ENCODE measurements at places on chromosomes 2 and 18. TPM values are rescaled to one million over a fixed set of nuclear protein-coding genes. Genes with fewer than 3 reads are reported as not detected.

The REG1B gene
- total RNA-seq = not detected

The CACNB4 gene
- 0.19 TPM for total RNA-seq

The EDAR gene
- total RNA-seq = 0.36 TPM

The NCL gene
- 918 TPM for total RNA-seq

DNA sequence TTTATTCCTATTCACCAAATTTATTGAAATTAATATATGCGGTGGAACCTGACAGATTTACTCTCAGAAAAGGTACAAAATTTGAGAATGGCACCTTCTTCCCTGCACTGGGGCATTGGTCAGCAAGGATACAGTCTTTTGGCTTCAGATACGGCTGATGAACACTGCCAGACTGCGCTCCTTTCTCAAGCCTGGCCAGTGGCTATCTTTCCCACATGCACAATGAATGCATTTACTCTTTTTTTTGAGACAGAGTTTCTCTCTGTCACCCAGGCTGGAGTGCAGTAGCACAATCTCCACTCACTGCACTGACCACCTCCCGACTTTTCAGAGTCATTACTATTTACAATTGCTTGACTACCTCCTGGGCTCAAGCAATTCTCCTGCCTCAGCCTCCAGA, 61.6 kb downstream of the MOB4 start:
- no peak overlapping the region for H3K4me3 ChIP-seq
- H3K27me3 ChIP-seq = no peaks in the 10 kb centered on the region
- DNase-seq = no peak
- H3K27ac ChIP-seq = no peak overlapping the region
- peaks cover 15% of the 10 kb centered on the region for H3K36me3 ChIP-seq

DNA sequence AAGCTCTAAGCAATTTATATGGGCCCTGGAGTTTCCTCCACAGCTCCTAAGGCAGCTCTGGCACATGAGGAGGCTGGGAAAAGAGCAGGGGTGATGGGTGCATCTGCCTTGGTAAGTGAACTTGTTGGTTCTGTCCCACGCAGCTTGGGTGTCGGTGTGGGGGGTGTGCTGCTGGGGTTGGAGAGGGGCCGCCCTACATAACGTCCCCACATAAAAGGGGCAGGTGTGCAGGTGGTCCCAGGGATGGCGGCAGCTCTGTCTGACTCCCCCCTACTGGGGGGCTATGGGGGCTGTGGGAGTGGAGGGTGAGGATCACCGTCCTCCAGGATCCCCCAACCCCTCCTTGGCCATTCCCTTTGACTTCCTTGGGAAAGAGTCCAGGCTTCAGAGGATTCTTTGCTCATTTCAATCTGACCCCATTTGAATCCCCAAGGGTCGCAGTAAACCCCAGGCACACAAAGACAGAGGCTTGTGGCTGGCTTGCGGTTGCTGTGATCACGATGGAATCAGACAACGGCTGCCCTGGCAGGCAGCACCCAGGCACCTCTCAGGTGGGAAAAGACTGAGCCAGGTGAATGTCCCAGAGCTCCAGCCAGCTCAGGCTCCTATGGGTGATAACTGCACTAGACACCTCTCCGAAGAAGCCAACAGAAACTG, 34.5 kb upstream of the CD8A start:
- H3K4me3 ChIP-seq = no peak overlapping the region
- peaks cover 7% of the 10 kb centered on the region for H3K4me1 ChIP-seq
- peaks cover 29% of the 10 kb centered on the region for H3K27me3 ChIP-seq
- peaks cover 5% of the 10 kb centered on the region for H3K36me3 ChIP-seq
- no peak overlapping the region for H3K27ac ChIP-seq

- H3K4me3 ChIP-seq = no peak overlapping the region
- no peaks in the 10 kb centered on the region for H3K36me3 ChIP-seq
- no peaks in the 10 kb centered on the region for H3K27me3 ChIP-seq
- no peaks in the 10 kb centered on the region for H3K4me1 ChIP-seq
Observed at GRCh38 chr18:29071869-29072268, 894.9 kb upstream of the CDH2 start.

The FEV gene
- total RNA-seq = not detected

The SMYD1 gene
- total RNA-seq = not detected

The SPATA3 gene
- total RNA-seq = 0.24 TPM

DNA sequence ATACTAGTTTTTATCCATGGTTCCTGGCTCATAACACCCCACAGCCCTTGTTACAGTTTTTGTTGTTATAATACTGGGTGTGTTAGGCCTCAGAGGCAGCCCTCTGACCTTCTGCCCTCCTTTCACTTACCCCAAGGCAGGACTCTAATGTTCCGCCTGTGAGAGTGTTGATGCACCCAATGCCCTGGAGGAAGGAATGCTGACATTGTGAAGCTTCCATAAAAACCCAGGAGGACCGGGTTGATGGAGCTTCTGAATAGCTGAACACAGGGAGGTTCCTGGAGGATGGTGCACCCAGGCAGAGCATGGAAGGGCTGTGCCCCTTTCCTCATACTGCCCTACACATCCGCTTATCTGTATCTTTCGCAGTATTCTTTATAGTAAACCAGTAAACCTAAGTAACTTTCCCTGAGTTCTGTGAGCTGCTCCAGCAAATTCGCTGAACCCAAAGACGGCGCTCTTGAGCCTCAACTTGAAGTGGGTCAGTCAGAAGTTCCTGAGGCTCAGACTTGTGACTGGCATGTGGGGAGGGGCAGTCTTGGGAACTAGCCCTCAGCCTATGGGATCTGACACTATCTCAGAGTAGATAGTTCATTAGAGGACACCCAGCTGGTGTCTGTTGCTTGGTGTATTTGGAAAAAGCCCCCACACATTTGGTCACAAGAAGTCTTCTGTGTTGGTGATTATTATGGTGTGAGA, 10.4 kb downstream of the STON1 start:
- H3K27me3 ChIP-seq = no peaks in the 10 kb centered on the region
- H3K27ac ChIP-seq = no peak overlapping the region
- H3K4me3 ChIP-seq = no peak overlapping the region
- H3K36me3 ChIP-seq = peaks cover 3% of the 10 kb centered on the region

DNA sequence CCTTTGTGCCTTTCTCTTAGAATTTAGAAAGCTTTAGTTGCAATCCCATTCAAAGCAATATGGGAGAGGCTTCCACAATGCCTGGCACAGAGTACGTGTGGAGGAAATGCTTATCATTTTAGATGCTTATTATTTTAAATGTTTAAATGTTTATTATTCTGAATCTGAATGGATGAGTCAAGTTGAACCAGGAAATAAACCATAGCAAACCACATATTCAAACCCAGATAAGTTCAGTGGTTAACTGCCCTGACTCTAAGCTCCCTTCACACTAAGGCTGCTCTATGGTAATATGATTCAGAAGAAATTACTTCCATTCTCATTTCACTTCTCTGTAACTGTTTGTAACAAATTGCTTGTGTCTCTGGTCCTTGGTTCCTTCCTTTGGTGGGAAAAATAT, 5.2 kb upstream of the PPP4R1 start:
- H3K4me3 ChIP-seq = no peak overlapping the region
- H3K4me1 ChIP-seq = peaks cover 14% of the 10 kb centered on the region
- DNase-seq = no peak
- no peaks in the 10 kb centered on the region for H3K27me3 ChIP-seq
- no peaks in the 10 kb centered on the region for H3K36me3 ChIP-seq

The CCDC178 gene
- not detected for total RNA-seq

The ARID5A gene
- total RNA-seq = 266 TPM

GRCh38 chr18:41553716-41554115, 401.3 kb upstream of the PIK3C3 start:
- H3K27ac ChIP-seq = no peak overlapping the region
- H3K27me3 ChIP-seq = no peaks in the 10 kb centered on the region
- no peaks in the 10 kb centered on the region for H3K4me1 ChIP-seq
- H3K36me3 ChIP-seq = no peaks in the 10 kb centered on the region

The GKN1 gene
- not detected for total RNA-seq

DNA sequence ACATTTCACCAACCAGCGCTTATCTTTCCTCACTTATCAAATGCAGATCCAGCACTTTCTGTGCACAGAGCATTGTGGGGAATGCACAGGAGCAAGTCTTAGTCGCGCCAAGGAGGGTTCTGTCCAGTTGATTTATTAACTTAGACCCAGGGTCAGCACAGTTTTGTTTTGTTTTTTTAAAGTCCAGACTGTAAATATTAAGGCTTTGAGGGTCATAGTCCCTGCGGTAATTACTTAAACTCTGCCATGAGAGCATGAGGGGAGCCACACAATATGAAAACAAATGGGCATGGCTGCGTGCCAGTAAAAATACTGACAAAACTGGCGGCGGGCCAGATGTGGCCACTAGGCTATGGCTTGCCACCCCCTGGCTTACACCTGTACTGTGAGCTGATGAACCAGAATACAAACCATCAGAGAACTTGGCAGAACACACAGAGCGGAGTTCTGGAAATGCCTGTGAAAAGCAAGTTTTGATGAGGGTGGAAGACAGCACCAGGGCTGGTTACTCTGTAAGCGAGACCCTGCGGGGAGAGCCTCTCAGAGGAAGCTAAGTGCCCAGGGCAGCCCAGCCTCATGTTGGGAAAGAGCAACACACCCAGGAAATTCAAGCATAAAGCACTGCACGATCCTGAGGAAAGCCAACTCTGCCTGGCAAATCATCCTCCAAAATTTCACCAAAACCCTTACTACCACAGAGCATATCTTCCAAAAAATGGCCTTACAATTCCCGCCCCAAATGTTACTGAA, 43.6 kb downstream of the L3MBTL4 start:
- DNase-seq = no peak
- no peaks in the 10 kb centered on the region for H3K4me1 ChIP-seq
- no peak overlapping the region for H3K4me3 ChIP-seq
- H3K27ac ChIP-seq = no peak overlapping the region
- no peaks in the 10 kb centered on the region for H3K36me3 ChIP-seq
- no peaks in the 10 kb centered on the region for H3K27me3 ChIP-seq

- H3K27ac ChIP-seq = no peak overlapping the region
- H3K36me3 ChIP-seq = no peaks in the 10 kb centered on the region
- no peak for DNase-seq
- H3K4me3 ChIP-seq = no peak overlapping the region
- H3K27me3 ChIP-seq = no peaks in the 10 kb centered on the region
- no peaks in the 10 kb centered on the region for H3K4me1 ChIP-seq
Observed at GRCh38 chr2:23651187-23652080, 266.5 kb downstream of the KLHL29 start.

- no peaks in the 10 kb centered on the region for H3K36me3 ChIP-seq
- no peak overlapping the region for H3K27ac ChIP-seq
- no peaks in the 10 kb centered on the region for H3K27me3 ChIP-seq
- H3K4me1 ChIP-seq = no peaks in the 10 kb centered on the region
Observed at GRCh38 chr2:214169736-214170135, 241.1 kb upstream of the VWC2L start.

The WDPCP gene
- total RNA-seq = 5.0 TPM

The ST6GAL2 gene
- not detected for total RNA-seq

GRCh38 chr2:575727-576236, 101.4 kb downstream of the TMEM18 start:
- H3K27ac ChIP-seq = no peak overlapping the region
- DNase-seq = no peak
- no peaks in the 10 kb centered on the region for H3K4me1 ChIP-seq

The TCF7L1 gene
- total RNA-seq = 0.07 TPM

DNA sequence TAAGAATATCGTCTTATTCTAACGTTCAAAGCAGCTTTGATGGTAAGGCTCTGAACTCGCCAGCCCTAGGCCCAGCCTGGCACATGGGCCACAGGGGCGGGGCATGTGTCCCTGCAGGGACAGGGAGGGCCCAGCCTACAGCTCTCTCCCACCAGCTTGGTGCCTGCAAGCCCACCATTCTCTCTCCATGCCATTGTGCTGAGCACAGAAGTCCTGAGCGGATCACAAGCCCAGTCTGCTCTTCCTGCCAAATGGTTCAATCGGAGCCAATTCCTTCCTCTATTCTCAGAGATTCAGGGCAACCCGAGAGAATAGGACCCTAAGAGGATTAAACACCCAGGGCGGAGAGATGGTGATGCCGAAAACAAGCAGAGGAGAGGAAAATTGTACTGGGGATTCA, 50.3 kb upstream of the APCDD1 start:
- no peak overlapping the region for H3K27ac ChIP-seq
- peaks cover 6% of the 10 kb centered on the region for H3K27me3 ChIP-seq
- H3K36me3 ChIP-seq = no peaks in the 10 kb centered on the region
- H3K4me3 ChIP-seq = no peak overlapping the region
- H3K4me1 ChIP-seq = no peaks in the 10 kb centered on the region
- DNase-seq = no peak

DNA sequence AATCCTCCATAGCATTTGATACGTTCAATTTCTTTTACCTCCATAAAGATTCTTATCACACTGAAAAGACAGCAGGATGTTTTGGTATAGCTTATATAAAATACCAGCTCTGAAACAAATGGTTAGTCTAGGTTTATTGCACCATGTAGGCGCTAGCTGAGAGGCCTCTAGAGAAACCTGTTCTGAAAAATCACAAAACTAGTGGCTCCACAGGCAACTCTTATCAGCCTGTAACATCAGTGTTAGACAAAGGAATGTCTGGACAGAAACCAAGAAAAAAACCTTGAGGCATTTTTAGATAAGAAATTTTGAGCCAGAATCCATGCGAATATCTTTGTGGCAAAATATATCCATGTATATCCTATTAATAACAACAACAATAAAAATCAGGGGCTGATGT, 440.4 kb upstream of the MAP2 start:
- no peaks in the 10 kb centered on the region for H3K27me3 ChIP-seq
- no peaks in the 10 kb centered on the region for H3K36me3 ChIP-seq
- H3K4me3 ChIP-seq = no peak overlapping the region
- no peak overlapping the region for H3K27ac ChIP-seq

DNA sequence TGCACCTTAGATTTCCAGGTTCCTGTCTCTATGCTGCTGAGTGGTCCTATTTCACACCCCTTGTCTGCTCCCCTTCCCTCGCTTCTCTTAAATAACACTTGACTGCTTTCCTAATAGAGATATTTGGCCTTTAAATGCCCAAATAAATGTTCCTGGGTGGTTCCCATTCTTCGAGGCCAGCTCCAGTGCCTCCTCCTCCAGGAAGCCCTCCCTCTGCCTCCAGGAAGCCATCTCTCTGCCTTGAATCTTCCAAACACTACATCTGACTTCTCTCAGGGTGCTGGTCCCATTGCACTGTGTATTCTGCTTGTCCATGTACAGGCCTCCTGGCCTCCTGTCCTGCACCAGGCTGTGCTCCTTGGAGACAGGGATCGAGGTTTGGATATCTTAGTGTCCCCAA, 14.2 kb downstream of the EHD3 start:
- no peaks in the 10 kb centered on the region for H3K27me3 ChIP-seq
- DNase-seq = no peak
- no peaks in the 10 kb centered on the region for H3K36me3 ChIP-seq
- no peak overlapping the region for H3K4me3 ChIP-seq
- H3K27ac ChIP-seq = no peak overlapping the region

- H3K27ac ChIP-seq = no peak overlapping the region
- H3K27me3 ChIP-seq = peaks cover 2% of the 10 kb centered on the region
- H3K36me3 ChIP-seq = peaks cover 6% of the 10 kb centered on the region
- DNase-seq = no peak
- peaks cover 3% of the 10 kb centered on the region for H3K4me1 ChIP-seq
- no peak overlapping the region for H3K4me3 ChIP-seq
Observed at GRCh38 chr2:239884051-239884405, 141.1 kb downstream of the NDUFA10 start.

GRCh38 chr18:74766251-74766650, 168.6 kb downstream of the ZNF407 start:
- H3K27ac ChIP-seq = no peak overlapping the region
- no peaks in the 10 kb centered on the region for H3K27me3 ChIP-seq
- H3K36me3 ChIP-seq = peaks cover 12% of the 10 kb centered on the region
- DNase-seq = no peak
- H3K4me1 ChIP-seq = no peaks in the 10 kb centered on the region
